ENCODE measurements at places on chromosomes 5 and 9.
A peak's percentile ranks its signal among the peaks of the same experiment; 100 is the strongest.

GRCh38 chr5:40798801-40799210 lies 632 bp upstream of the PRKAA1 start:
- no peak for DNase-seq

DNA sequence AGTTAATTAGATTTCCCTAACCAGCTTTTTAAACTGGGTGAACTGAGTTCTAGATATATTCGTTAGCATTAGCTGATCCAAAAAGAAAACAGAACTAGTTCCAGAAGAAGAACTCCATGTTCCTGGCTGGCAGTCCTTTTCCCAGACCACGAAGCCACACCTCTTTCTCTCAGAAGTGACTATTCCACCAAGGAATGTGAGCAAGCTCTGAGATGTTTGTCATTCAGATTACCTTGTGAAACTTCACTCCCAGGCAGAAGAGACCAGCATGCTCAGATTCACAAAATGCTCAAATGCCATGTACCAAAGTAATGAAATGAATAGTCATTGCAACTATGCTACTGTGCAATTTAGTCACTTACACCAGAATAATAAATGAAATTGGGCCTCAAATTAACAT lies 4.4 kb upstream of the SSBP2 start:
- DNase-seq, result peak; percentile 92

- DNase-seq, result no peak
These were observed 223.4 kb upstream of the FAM174A start for GRCh38 chr5:100311806-100312205.

DNA sequence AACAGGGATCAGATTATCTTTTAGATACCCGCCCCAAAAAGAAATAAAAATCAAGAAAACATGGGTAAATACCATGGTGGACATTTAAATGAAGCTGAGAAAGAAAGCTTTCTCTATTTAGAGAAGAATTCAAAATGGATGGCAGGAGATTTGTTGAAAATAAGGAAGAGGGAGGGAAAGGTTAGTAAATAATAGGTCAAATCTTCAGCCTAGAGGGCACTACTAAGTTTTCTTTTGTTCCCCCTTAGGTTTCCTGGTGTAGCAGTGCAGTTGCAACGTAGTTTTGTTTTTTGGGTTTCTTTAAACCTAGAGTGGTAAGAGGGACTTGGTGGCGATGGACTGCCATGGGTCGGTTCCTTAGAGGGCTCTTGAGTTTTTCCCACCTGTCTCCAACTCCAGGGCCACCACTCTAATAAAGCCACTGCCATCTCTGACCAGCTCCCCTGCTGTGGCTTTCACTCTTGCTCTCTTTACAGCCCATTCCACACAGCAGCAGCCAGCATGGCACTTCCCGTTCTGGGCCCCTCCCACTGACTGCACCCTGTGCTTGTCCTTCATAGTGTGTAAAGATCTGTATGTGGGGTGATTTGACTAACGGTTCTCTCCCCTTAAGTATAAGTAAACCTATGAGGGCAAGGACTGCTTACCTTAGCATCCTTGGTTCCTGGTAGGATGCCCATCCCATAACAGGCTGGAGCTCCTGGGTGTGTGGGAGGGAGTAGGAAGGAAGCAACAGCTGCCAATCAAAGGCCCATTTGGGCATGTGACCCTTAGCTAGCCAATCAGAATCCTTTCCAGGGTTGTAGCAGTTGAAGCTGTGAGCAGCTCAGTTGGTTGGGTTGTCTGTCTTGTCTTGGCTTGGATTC lies 118.3 kb downstream of the SLC1A3 start:
- no peak for DNase-seq

- no peak for DNase-seq
These were observed 57.9 kb upstream of the RICTOR start for GRCh38 chr5:39132128-39132447.

DNA sequence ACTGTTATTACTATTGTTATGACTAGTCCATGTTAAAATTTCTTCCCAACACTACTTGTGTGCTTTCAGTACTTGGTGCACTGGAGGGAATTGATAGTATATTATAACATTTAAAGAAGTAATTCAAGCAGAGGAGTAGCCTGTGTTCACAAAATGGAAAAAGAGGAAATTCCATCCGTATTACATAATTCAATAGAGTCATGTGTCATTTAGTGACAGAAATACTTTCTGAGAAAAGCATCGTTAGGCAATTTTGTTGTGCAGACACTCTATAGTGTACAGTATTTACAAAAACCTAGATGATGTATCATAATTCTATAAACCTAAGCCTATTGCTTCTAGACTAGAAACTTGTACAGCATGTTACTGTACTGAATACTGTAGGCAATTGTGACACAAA lies 78.3 kb upstream of the PCSK5 start:
- no peak for DNase-seq

DNA sequence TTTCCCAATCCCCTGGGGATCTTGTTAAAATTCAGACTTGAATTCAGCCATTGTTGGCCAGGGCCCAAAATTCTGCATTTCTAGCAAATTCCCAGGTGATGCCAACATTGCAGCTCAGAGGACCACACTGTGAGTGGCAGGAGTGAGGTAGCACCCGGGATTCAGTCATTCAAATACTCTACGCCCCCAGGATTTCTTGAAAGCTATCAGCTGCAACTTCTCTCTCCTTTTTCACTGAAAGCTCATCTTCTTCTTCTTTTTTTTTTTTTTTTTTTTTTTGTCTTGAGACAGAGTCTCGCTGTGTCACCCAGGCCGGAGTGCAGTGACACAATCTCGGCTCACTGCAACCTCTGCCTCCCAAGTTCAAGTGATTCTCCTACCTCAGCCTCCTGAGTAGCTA lies 19.3 kb upstream of the ANKH start:
- no peak for DNase-seq

DNA sequence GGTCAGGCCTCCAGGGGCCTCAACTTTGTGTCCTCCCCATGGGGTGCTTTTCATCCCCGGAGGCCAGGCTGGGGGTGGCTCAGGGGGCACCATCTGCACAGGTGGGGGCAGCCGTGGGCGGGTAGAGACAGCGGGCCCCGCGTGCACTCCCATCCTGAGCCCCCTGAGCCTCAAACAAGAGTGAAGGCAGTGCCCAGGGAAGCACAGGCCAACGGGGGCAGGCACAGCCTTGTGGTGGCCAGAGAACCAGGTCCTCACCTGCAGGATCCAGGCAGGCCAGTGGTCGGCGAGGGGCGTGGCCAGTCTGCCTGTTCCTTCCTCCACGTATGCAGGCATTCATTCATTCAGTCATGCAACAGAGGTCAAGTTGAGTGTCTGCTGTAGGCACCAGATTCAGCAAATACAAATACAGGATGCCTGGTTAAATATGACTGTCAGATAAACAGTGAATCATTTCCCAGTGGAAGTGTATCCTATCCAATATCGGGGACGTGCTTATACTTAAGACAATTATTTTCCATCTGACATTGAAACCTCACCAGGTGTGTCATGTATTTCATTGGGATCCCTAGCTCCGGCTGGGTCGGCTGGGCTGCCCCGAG lies 22.3 kb downstream of the KCNT1 start:
- no peak for DNase-seq

GRCh38 chr5:149559706-149560105 lies 8.5 kb upstream of the CSNK1A1 start:
- DNase-seq, result peak; percentile 90

GRCh38 chr5:26569241-26569928 lies 469.0 kb downstream of the CDH9 start:
- DNase-seq, result no peak

DNA sequence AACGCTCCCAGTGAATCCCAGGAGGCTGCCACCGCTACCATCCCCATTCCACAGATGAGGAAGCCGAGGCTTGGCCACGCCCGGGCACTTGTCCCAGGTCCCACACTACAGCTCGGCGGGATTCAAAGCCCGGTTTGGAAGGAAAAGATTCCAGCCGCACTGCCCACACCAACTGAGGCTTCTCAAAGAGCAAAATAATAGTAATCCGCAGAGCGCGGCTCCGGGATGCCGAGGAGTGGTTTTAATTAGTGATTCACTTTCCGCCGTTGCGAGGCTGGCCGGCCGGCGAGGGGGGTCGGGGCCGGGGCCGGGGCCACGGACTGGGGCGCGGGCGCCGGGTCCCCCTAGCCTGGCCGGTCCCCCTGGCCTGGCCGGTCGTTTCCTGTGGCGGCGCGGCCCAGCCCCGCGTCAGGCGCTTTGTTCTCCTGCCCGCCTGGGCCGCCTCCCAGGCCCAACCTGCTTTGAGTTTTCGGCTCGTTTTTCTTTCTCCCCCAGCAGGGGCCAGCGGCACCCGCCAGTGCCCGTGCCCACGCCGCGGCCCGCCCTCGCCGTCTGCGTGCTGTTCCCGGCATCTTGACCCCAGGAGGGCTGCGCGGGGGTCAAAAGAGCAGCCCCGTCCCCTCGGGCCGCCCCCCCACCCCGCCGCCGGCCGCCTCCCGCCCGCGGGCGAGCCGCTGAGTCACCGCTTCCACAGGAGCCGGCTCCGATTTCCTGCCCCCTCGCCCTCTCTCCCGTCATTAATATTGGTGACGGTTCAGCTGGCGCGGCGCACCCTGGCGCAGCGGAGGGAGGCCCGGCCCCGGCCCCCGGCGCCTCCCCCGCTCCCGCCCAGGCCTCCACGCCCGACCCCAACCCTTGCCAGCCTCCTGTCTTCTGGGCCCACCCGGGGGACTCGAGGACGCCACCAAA lies 31.2 kb downstream of the FGF18 start:
- peak; percentile 80 for DNase-seq

DNA sequence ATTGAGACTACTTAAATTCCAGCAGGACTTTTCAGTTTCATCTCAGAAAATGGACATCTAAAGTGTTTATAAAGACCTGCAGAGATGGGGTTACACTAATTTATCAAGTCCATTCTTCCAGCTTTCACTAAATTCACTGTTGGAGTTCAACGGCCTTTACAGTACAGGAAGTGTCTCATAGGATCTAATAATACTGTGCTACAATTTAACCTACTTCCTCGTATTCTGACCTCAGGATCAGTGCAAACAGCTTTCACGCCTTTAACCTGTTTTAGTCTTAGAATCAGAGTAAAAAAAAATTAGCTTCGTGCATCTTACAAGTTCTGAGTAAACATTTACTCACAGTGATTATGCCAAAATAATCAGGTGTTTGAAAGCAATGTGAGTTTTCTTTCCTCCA lies 632.6 kb upstream of the DMAC1 start:
- no peak for DNase-seq

- DNase-seq, result peak; percentile 39
These were observed 98.5 kb downstream of the APBA1 start for GRCh38 chr9:69573651-69574050.

GRCh38 chr5:10982626-10983025 lies 221.6 kb upstream of the DAP start:
- DNase-seq, result no peak

DNA sequence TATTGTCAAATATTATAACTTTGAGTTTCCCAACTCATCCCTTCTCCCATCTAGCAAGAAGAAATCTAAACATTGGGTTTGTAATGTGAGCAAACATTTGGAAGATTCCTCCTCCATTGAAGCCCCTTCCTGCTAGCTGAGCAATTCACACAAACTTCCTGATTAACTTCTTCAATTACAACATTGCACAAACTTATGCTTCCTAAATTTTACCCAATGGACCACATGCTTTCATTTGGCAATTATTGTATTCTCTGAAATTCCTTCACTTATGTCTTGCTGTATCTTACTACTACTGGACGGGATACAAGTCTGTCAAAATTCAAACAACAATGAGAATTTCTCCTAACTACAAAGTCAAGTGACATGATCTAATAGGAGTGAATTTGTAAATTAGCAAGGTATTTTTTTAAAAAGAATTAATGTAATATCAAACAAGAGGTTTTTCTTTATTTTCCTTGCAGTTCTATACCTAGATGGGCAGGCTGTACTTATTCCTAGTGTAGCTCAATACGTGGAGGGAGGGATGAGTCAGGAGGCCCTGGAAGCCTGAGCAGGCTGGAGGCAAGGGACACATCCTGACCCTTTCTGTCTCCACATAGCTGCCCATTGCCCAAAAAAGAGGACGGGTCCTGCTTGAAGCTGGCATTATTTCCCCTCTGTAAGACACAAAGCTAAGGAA lies 11.8 kb upstream of the IFNW1 start:
- no peak for DNase-seq

DNA sequence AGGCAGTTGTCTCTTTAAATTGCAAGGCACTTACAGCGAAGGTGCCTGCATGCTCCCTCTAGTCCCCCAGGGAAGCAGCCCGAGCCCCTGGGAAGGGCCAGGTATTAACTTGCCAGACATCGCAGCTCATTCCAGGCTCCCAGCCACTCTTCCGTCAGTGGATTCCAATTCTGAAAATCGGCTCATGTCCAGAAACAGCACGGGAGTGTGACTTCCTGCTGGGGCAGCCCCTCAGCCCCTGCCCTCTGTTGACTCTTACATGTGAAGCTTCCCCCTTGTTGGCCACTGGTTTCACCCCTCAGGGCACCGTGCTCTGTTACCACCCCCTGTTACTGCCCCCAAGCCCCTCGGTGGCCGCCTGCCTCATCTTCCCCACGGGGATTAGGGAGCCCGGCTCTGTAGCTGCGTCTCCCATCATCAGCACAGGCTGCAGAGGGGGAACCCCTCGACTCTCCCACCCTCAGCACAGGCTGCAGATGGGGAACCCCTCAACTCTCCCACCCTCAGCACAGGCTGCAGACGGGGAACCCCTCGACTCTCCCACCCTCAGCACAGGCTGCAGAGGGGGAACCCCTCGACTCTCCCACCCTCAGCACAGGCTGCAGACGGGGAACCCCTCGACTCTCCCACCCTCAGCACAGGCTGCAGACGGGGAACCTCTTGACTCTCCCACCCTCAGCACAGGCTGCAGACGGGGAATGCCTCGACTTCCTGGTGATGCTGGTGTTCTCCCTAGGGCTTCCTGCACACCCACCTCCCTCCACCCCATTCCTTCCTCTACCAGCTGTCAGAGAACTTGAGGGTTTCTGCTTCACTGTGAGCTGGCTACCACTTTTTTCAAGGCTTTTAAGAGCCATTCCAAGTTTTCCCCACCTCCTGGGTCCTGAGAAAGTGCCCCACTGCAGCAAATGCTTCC lies 11.1 kb upstream of the CACNA1B start:
- DNase-seq, result no peak

GRCh38 chr5:172864747-172865146 lies 30.7 kb downstream of the ERGIC1 start:
- peak; percentile 42 for DNase-seq

DNA sequence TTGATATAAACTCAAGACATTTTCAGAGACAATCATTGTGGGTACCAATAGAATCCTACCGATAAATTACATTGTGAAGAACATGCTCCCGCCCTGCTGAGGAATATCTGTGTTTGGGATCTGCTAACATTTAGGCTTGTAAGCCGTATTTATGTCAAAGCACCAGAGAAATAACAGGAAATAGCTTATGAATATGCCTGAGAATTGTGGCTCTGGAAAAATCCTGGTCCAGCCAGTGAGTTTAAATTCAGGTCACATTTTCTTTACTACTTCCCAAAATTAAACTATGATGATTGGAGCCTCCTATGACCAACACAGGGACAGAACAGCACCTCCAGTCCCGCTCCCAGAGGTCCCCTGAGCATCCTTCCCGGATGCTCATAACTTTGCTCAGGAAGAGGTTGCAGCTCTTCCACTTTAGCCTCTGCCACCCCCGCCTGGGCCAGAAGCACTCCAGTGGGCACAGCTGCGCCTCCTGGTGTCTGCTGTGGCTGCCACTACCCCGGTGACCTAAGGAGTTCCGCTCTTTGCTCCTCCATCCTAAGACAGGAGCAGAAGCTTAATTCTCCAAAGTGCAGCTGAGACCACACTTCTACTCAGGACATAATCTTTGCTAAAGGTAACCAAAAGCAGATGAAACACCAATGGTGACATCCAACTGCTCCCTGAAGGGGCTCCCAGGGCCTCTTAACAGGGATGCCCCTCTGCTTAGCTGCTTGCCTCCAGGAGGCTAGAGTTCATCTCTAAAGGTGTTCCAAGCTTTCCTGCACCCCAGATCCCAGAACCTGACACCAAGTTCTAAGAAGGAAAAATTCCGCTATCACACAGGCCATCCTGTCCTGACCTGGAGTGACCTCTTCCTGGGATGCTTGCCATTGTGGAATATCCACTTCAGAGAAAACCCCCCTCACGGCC lies 58.8 kb downstream of the SLC1A1 start:
- DNase-seq, result peak; percentile 11

Data from AG10803 (cell line).